G401 (cell line): ENCODE measurements at places on chromosomes 5 and 9. TPM values are rescaled to one million over a fixed set of nuclear protein-coding genes. Genes with fewer than 3 reads are reported as not detected.

The NIM1K gene
- total RNA-seq: 0.41 and 1.5 TPM in 2 replicates

The DIRAS2 gene
- total RNA-seq: not detected in 2 replicates

The SH3PXD2B gene
- 6.2 and 17.7 TPM in 2 replicates for total RNA-seq

The RBM18 gene
- total RNA-seq: 15.7 and 22.4 TPM in 2 replicates

The ARID3C gene
- total RNA-seq: 1.5 TPM in 1 of 2 replicates, not detected in the other

The SPINK5 gene
- not detected in 2 replicates for total RNA-seq

The PCDHB9 gene
- 0.18 and 7.3 TPM in 2 replicates for total RNA-seq

The GLE1 gene
- 37.0 and 38.3 TPM in 2 replicates for total RNA-seq

The KCNV2 gene
- total RNA-seq: not detected in 2 replicates

The GFM2 gene
- total RNA-seq: 67.7 and 87.9 TPM in 2 replicates

The GFI1B gene
- total RNA-seq: 1.5 TPM in 1 of 2 replicates, not detected in the other

The PCDHAC2 gene
- 7.8 and 8.0 TPM in 2 replicates for total RNA-seq

The DBH gene
- not detected in 2 replicates for total RNA-seq

The EQTN gene
- not detected in 2 replicates for total RNA-seq

The MARCOL gene
- not detected in 2 replicates for total RNA-seq

The DMRT2 gene
- total RNA-seq: not detected in 2 replicates

The ANKHD1 gene
- total RNA-seq: 47.9 and 69.4 TPM in 2 replicates

The SLC22A4 gene
- 0.31 TPM in 1 of 2 replicates, not detected in the other for total RNA-seq

The TUSC1 gene
- 0.31 and 0.92 TPM in 2 replicates for total RNA-seq

The CCNO gene
- total RNA-seq: 0.74 and 3.8 TPM in 2 replicates

The POU5F2 gene
- 0.03 and 0.49 TPM in 2 replicates for total RNA-seq

The GOLGA2 gene
- 32.9 and 37.9 TPM in 2 replicates for total RNA-seq

The MARCHF11 gene
- not detected in 2 replicates for total RNA-seq

The TCOF1 gene
- total RNA-seq: 78.5 and 94.9 TPM in 2 replicates

The PRDM9 gene
- total RNA-seq: not detected in 2 replicates

The ADCY2 gene
- total RNA-seq: 0.03 TPM in 1 of 2 replicates, not detected in the other

The SPATA31D4 gene
- total RNA-seq: not detected in 2 replicates
